ENCODE measurements at places on chromosomes 6 and 20.
A peak's percentile ranks its signal among the peaks of the same experiment; 100 is the strongest.

- DNase-seq = no peak
Observed at GRCh38 chr6:7532232-7532631, 9.2 kb upstream of the DSP start.

- no peak for DNase-seq
Observed at GRCh38 chr6:148346681-148347440, 4.2 kb downstream of the SASH1 start.

GRCh38 chr6:148239215-148239614 is 103.4 kb upstream of the SASH1 start:
- no peak for DNase-seq

GRCh38 chr6:7502743-7503142 is 38.7 kb upstream of the DSP start:
- DNase-seq = no peak

GRCh38 chr20:9495701-9496100 is 18.7 kb upstream of the LAMP5 start:
- no peak for DNase-seq

GRCh38 chr6:80005406-80005805 is 957 bp downstream of the TTK start:
- no peak for DNase-seq

GRCh38 chr6:122184401-122184827 is 215.0 kb upstream of the HSF2 start:
- peak; percentile 4 for DNase-seq

DNA sequence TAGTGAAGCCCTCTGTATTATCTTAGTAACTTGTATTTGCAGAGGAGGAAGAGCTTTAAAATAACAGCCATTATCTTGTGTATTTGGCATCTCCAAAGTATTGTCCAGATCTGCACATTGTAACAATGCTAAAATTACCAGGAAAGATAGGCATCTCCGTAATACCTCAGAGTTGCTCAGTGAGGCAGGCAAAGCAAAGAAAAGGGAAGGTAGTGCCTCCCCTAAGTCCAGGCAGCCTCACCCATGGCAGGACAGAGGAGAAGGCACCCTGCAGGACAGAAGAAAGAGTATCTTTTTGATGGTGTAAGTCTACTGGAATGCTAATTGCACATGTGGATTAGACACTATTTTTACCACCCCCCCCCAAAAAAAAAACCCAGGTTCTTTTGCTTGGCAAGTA is 13.6 kb upstream of the SSTR4 start:
- no peak for DNase-seq

- no peak for DNase-seq
Observed at GRCh38 chr20:19672498-19672897, 85.6 kb upstream of the RIN2 start.

DNA sequence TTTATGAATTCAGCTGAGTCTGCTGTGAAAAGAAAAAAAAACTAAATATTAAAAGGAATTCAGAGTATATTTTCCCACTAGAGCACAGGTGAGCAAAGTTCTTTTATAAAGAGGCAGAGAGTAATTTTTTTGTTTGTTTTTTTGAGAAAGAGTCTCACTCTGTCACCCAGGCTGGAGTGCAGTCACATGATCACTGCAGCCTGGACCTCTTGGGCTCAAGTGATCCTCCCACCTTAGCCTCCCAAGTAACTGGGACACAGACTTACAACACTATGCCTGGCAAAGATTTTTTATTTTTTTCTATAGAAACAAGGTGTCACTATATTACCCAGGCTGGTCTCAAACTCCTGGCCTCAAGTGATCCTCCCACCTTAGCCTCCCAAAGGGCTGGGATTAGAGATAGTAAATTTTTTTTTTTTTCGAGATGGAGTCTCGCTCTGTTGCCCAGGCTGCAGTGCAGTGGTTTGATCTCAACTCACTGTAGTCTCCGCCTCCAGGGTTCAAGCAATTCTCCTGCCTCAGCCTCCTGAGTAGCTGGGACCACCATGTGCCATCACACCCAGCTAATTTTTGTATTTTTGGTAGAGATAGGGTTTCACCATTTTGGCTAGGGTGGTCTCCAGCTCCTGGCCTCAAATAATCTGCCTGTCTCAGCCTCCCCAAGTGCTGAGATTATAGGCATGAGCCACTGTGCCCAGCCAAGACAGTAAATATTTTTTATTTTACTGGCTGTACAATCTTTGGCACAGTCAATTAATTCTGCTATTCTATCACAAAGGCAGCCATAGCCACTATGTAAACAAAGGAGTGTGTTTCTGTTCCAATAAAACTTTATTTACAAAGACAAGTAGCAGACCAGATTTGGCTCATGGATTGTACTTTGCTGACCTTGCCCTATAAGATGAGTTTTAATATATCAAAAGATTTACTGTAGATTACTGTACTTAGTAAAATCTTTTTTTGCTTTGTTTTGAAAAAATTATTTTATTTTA is 14.5 kb upstream of the B4GALT5 start:
- DNase-seq = no peak

DNA sequence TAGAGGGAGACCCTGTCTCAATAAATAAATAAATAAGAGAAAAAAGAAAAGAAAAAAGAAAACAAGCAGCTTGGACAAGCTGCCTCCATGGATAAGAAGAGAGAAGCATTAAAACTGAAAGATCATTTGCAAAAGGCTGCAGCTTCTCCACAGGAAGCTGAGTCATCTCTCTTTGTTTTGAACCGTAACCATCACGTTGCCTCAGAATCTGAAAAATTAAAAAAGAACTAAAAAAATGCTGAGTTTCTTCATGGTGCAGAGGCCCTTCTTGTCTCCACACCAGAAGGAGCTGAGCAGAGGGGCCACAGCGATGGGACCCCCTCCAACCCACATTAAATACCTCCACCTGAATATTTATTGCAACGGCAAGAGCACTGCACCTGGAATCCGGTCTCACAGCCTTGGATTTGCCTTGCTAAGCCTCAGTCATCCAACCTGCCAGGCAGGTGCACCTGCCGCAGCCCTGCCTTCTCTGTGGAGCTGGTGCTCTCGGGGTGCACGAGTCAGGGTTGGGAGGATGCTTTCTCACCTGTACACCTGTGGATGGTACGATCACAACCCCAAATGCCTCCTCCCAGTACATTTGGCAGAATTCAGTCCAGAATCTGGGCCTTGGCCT is 28.1 kb downstream of the TOX2 start:
- no peak for DNase-seq

GRCh38 chr6:89590133-89590532 is 48.4 kb downstream of the LYRM2 start:
- no peak for DNase-seq

DNA sequence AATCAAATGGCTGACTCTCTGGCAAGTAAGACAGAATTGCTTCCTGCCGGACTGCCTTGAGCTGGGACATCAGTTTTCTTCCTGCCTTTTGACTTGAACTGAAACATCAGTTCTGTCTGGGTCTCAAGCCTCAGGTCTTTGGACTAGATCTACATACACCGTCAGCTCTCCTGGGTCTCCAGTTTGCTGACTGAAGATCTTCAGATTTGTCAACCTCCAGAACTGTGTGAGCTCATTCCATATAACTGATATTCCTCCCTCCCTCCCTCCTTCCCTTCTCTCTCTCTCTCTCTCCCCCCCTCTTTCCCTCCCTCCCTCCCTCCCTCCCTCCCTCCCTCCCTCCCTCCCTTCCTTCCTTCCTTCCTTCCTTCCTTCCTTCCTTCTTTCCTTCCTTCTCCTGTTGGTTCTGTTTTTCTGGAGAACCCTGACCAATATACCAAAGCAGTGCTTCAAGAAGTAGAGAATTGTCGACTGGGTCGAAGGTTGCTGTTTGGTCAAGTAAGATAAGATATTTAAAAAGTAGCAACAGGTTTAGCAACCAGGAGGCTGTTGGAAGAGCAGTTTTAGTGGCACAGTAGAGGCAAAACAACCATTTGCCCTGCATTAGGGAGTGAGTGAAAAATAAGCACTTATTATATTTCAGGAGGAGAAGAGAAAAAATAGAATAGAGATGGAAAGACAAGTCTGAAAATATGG is 33.1 kb upstream of the CMTR1 start:
- no peak for DNase-seq

GRCh38 chr6:152905551-152906299 is 77.1 kb downstream of the FBXO5 start:
- no peak for DNase-seq

GRCh38 chr6:107663308-107663707 is 160.8 kb downstream of the SCML4 start:
- no peak for DNase-seq

DNA sequence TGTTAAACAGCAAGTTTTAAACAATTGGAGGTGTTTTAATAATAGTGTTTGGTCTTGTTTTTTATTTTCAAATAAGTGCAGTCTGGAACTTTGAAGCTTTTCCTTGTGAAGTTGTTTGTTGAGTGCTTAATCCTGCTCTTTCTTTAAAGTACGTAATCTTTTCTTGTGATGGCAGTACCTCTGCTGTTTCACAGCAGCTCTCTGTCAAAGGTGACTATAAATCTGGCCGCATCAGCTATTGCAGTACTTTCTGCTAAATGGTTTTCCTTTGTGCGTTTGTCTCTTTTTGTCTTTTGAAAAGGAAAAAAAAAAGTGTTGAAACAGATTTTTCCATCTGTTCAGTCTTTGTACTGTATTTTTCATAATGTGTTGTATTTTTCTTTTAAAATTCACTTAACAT is 12.7 kb downstream of the STXBP5 start:
- no peak for DNase-seq

DNA sequence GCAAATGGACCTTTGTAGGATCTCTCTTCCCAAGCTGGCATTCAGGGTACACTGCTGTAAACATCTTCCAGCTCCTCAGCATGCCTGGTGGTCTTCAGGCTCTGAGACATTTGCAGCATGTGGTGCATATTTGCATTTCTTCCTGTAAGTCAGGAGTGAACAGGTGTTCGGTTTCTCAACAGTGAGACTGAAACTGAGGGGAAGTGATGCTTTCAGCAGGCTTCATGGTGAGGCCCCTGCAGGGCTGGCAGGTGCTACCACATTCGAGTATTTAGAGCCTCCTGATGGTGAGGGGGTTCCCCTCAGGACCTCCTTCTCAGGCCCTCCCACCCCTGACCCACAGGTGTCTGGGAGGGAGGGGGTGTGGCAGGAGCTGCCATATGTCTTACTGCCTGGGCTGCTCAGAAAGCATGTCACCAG is 15.1 kb downstream of the MYBL2 start:
- peak; percentile 99 for DNase-seq

- DNase-seq = no peak
Observed at GRCh38 chr6:134031696-134032255, 20.6 kb downstream of the SLC2A12 start.

- no peak for DNase-seq
Observed at GRCh38 chr6:169082817-169083507, 170.7 kb downstream of the THBS2 start.

DNA sequence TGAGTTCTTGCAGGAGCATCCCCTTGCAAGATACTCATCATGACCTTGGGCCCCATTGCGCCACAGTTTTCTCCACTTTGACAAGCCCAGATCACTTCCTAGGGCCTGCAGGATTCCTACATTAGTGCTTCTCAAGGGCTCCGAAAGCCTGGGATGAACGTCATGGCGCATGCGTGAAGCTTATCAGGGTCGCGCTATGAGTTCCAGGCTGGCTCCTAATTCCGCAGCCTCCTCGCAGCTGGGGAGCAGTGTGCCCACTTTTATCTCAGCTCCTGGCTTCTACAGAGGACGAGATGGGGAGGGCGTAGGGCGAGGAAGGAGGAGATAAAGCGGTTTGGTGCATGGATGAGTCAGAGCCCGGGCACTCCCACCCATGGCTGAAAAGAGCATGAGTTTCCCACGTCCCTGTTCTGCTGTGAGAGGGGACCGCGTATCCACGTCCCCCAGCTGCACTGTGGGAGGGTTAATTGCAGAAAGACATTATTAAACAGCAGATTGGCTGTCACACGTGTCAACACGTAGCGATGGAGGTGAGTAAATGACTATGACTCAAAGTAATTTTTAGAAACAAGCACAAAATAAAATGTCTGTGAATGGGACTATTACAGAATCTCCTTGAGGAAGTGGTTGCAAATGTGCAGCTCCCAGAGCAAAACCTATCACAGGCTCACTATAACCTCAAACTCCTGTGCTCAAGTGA is 72.9 kb upstream of the DSP start:
- DNase-seq = no peak

GRCh38 chr20:43900121-43900466 is 14.6 kb upstream of the TOX2 start:
- no peak for DNase-seq

- DNase-seq = no peak
Observed at GRCh38 chr6:111604259-111605099, 1.2 kb downstream of the TRAF3IP2 start.

GRCh38 chr6:136866872-136867416 is 44.6 kb downstream of the PEX7 start:
- no peak for DNase-seq

GRCh38 chr20:45073221-45073620 is 27.7 kb downstream of the KCNS1 start:
- DNase-seq = no peak

DNA sequence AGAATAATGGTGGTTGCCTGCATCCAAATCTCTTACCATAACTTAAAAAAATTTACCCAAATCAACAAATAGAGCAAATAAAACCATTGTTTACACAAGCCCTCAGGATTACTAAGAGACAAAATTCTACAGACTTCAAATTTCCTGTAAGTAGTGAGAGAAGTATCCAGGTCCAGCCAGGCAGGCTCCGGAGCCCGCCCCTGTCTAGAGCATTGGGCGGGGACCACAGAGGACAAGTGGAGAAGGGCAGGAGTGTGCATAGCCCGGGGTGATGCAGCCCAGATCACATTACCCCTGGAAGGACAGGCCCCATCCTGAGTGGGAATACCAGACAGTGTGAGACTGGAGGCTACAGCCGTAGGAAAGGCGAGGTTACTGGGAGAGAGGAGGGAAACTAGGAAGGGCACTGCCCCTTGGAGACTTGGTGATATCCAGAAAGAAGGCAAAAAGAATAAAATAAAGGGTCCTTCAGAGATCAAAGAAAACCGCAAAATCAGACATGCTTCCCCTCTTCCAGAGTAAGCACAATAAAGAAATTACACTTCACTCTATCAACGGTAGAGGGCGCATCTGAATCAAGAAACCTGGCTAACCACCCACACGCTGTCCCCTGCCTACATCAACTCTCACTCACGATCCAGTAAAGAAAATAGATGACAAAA is 26.6 kb downstream of the RIN2 start:
- DNase-seq = peak; percentile 68

DNA sequence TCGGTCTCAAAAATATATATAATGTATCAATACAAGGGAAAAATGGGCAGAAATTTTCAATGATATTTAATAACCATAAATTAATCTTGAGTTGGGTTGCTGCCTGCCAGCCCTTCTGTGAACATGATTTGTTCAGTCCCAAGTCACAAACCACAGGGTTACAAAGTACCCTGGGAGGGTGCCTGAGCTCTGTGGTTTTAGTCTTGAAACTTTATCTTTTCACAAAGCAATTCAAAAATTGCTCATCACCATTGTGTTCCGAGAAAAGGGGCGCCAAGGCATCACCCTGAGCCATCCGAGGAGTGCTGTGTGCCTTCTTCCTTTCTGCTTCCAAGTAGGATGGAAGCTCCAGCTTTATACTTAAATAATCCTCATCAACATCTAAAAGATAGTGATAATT is 141.6 kb upstream of the AKAP12 start:
- DNase-seq = no peak

DNA sequence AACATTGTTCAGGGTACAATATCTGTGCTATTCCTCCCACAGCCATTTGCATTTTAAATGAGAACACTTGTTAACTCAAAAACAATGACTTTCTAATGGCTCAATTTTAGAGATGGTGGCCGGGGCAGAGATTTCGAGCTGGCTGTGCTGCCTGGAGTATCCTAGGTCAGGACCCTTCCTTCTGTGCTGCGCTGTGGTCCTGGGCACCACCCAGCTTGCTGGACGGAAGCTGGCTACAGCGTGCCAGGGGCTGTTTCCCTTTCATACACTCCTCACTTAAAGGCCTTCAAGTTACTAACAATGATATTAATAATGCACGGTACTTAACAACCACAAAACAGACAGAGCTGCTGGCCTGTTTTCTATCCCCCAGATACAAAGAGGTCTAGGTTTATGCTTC is 194.4 kb upstream of the CST7 start:
- DNase-seq = no peak
